Thymus (tissue), 14 donors: ENCODE measurements at places on chromosomes 3 and 15. TPM values are rescaled to one million over a fixed set of nuclear protein-coding genes. Genes with fewer than 3 reads are reported as not detected.

- no peak for DNase-seq
Measured at GRCh38 chr3:41652506-41652905, 309.4 kb downstream of the ULK4 start.

DNA sequence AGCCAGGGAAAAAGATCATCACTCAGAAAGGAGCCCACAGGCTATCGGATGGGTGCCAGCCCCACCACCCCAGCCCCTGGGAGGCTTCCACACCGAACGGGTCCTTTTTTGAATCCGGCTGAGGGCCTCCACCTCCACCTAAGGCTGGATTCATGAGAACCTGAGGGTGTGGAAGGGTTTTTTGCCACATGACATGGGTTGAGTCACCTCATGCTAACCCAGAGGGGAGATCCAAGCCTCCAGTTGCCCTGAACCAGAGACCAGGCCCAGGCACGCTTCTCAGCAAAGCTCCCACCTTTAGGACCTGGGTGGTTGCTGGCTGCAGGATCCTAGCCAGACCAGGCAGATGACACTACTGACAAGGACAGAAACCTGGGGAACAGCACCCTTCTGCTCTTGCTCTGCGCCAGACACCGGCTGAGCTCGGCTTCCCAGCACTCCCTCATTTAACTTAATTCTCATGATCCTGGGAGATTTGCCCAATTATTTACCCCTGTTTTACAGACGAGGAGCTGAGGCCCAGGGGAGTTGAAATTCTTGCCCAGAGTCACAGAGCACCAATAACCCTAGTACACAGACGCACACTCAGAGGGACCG, 25.6 kb downstream of the DUSP7 start:
- DNase-seq: no peak

DNA sequence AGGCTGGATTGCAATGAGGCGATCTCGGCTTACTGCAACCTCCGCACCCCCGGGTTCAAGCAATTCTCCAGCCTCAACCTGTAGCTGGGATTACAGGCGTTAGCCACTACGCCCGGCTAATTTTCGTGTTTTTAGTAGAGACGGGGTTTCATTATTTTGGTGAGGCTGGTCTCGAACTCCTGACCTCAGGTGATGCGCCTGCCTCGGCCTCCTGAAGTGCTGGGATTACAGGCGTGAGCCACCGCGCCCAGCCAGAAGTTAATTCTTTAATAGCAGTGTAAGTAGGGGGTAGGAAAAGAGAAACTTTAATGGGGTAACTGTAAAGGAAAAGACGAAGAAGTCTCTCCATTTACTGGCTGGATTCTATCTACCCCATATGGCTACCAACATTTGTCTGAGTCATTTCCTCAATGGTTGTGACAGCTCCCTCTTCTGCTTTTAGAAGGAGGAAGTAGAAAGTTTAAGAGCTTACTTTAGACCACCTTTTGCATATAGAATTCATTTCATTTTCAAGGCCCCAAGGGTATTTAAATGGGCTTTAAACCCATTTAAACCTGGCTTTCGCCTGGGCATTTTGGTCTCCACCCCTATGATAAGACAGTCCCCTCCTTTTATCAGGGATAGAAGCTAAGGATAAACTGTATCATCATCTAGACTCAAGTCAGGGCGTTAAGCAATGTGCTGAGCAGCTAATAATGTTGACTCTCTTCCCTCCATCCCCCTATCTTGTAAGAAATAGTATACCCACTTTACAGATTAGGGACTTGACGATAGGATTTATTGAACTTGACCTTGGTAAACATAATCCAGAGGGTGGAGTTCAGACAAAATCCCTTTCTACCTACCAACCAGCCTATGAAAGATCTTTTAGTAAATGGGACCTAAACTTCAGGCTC, 1.1 kb upstream of the CDV3 start:
- DNase-seq: peak; percentile 48

GRCh38 chr3:58657036-58657520, 9.5 kb downstream of the FAM3D start:
- no peak for DNase-seq

- DNase-seq: peak; percentile 41
Measured at GRCh38 chr3:194058189-194058571, 77.8 kb upstream of the HES1 start.

- DNase-seq: no peak
Measured at GRCh38 chr3:27289769-27290413, 79.3 kb downstream of the NEK10 start.

GRCh38 chr15:47988564-47988963, 132.2 kb upstream of the SLC24A5 start:
- DNase-seq: no peak

- DNase-seq: no peak
Measured at GRCh38 chr3:18282507-18282906, 142.6 kb downstream of the SATB1 start.

DNA sequence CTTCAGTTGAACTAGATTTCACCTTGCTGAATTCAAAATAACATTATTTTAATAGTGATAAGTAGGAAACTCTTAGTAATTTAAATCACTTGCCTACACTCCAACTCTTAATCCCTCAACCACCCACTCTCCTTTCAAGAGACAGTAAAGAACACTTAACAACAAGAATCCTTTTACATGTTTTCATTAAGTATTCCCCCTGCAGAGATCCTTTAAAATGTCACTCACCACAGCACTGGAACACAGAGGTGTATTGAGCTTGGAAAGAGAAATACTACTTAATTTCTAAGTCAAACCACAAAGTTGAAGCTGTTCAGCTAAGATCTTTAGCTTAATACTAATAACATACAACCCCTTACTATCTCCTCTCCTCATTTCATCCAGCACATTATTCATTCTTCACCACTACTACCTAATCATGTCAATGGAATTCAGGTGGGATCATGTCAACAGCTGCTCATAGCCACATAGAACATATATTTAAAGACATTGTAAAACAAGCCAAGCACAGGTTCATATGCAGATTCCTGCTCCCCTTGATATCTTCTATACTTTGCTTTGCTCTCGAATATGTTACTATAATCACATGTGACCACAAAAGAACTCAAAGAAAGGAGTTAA, 40.5 kb downstream of the IMPG2 start:
- no peak for DNase-seq

DNA sequence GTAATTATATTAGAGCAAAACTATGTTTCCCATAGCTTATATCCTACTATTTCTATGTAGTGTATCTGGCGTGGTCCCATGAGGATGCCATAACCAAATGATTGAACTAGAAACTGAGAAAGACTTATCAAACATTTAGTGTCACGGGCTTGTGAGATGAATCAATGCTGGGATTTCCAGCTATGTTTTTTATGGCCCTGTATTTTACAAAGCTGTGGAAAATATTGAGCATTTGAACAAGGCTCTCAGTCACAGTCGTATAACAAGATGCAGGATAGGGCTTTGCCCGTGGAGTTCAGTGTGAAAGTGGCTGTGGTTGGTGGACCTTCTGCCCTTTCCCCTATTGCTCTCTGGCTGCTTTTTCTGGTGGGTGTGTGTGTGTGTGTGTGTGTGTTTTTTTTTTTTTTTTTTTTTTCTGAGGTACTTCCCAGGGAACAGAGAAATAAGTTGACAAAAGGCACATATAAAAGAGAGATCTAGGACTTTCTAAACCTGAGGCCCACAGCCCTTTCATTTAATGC, 60.7 kb downstream of the CACNA1D start:
- no peak for DNase-seq

DNA sequence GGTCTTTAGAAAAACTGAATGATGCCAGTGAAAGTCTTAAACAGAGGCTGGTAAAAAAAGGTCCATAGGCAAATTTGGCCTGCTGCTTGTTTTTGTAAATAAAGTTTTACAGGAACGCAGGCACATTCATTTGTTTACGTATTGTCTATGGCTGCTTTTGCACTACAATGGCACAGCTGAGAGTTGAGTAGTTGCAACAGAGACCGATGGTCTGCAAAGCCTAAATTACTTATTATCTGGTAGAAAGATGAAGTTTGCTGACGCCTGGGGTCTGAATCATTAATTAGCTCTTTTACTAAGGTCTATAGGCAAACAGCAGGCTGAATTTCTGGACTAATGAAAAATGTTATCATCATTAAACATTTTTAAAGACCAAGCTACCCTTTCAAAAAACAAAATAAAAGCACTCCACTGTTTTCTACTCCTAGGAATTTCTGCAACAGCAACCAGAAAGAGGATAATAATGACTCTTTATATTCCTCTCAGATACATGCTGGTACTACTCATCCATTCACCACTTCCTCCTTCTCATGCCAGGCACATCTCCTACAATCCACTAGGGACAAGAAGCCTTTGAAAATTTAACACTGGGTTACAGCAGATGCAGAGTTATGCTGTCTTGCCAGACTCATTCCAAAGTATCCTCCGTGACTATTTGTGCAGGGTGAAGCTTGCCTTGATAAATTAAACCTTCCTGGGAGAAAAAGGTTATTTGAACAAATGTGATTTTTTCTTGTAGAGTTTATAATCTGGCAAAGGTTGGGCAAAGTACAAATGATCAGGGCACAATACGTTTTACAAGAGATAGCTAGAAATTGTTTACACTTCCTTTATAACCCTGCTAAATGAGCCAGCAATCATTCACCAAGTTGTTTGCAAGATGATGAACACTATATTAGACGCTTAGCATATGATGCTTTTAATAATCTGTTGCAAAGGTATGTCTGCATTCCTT, 6.0 kb downstream of the GATM start:
- DNase-seq: no peak

DNA sequence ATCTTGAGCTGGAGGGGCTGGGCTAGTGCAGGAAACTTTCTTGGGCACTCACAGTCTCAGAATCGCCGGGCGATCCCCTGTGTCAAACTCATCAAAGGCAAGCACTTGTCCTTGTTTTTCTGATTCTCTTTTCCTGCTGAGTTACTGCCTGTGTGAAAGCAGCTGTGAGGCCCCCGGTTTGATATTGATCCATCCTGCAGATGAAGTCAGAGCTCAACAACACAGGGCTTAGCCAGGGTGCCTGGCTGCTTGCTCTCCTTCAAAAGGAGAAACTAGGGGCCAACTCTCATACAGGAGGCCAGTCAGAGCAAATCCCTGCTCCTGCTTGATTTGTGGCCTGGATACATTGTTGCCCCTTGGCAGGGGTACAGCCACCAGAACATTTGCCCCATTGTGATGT, 22.9 kb downstream of the CLSTN2 start:
- no peak for DNase-seq

DNA sequence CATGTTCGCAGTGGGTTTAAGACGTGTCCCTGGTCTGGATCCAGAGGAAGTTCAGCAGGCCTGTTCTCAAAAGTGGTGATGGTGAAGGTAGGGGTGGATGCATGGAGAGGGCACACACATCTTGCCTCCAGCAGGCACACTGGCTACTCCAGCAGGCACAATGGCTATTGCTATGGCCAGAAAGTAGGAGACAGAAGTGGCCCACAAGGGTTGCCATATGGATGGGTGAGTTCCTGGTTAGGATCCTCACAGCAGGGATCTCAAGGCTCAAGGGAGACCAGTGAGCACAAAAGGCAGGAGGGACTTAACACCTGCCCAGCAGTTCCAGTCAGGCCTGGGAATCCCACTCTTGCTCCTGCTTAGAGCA, 107.9 kb downstream of the LRIG1 start:
- DNase-seq: no peak

- no peak for DNase-seq
Measured at GRCh38 chr3:107938143-107938542, 152.7 kb downstream of the CD47 start.

GRCh38 chr15:28018291-28019044, 80.6 kb downstream of the OCA2 start:
- no peak for DNase-seq

DNA sequence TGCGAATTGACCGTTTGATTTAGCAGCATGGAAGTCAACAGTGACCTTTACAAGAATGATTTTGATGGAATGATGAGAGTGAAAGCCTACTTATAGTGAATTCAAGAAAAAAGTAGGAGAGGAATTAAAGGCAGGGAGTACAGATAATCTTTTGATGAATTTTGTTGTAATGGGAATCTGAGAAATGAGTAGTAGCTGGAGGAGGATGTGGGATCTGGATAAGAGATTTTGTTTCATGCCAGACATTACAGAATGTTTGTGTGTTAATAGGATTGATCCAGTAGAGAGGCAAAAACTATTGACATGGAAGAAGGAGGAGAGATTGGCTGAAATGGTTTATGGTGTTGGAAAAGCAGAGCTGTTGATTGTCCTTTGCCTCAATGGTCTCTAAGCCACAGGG, 17.4 kb upstream of the ZNF609 start:
- no peak for DNase-seq

DNA sequence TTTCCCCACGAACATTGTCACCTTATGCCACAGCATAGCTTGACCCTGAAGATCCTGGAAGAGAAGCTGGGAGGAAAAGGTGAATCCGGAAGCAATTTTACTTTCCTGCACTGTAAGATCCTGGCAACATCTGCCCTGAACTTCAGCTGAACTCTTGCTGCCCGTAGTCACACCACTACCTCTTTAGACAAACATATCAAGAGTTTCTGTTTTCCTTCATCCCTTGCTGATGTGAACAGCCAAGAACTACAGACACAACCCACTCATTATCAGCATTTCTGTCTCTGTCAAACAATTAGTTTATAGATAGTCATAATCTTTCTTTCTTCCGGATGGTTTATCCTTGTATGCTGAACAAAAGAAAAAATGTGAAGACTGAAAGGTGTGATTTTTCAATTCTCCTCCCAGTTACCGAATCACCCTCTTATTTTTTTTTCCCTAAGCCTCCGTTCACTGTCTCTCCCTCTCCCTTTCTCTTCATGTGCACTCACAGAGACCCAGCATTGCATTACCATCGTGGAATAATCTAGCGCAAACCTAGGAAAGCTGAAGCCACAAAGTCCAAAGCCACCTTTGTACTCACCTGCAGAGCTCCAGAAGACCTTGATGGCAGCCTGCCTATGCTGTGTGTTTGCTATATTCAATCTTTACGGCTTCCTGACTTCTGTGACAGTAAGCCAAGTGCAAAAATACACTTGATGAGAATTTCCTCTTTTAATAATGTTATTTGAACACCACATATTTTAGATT, 229.2 kb downstream of the CDIN1 start:
- no peak for DNase-seq

DNA sequence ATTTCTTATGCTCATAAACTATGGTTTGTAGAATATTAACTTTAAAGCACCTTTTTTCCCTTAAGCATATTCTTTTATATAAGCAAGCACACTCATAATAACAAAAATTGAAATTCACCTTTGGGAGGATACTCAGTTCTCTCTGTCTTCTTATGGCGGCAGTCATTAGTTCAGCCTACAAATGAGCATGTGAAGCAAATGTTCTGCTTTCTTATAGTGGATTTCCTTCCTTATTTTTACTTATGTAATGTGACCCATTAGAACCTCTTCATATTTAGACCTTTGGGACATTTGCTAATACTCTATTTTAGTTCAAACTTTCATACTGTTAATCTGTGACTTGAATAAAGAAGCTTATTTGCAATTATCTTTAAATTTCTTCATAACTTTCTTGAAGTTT, at the start of gene P2RY13:
P2RY13 (minus strand) TSS at position 187 of the 400 bp plus-strand sequence; CDS start at position 166, 21 bp downstream.
- no peak for DNase-seq

The FOXB1 gene
- total RNA-seq: 0.05 TPM

The DNAJC19 gene
- 43.0 TPM for total RNA-seq

The GOLGA6L4 gene
- 0.28 TPM for total RNA-seq

The CCR9 gene
- 214 TPM for total RNA-seq

The SEMA5B gene
- 0.99 TPM for total RNA-seq

The MESP2 gene
- total RNA-seq: 0.19 TPM

The CEP19 gene
- total RNA-seq: 8.5 TPM

The ATP8B4 gene
- 3.5 TPM for total RNA-seq

The GLDN gene
- total RNA-seq: 0.14 TPM

The CCR3 gene
- 0.33 TPM for total RNA-seq

The LOXL1 gene
- total RNA-seq: 6.6 TPM

The POC1A gene
- total RNA-seq: 12.3 TPM
